Right atrium auricular region (tissue), 2 donors: ENCODE measurements at places on chromosomes 6 and 20.

DNA sequence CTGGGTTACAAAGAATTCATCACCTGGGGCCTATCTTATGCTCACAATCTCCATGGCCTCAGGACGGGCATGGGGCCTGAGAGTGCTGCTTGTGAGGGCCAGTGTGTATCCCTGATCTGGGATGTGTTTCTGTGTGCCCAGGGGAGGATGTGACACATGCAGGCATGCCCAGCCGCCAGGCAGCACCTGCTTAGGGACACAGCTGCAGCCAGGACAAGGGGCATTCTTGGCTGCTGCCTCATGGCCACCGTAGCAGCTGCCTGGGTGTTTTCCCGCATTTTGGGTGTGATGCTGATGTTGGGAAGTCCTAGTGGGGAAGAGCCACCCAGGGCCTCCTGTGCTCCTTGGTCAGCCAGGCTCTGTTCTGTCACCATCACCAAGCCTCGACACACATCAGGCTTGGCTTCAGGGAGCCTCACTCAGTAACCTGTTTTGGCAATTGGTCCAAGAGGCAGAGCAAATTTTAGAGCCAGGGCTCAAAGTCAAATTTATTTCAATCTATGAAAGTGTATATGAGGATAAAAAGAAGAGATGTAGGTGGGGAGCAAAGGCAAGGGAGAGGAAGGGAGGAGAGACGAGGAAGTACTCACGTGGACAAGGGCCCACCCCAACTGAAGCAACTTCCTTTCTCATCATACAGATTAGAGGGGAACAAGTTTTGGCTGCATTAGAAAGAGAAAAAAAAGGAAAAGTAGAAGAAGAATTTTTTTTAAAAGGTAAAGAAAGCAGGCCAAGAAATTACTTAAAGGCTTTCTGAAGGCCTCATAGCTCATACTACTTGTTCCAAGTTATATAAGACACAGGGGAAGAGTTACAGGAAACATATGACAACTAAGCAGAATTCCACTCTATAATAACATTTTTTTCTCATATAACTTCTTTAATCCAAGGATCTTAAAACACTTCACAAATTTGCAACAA lies 269.9 kb upstream of the SUPT3H start:
- DNase-seq, result no peak

- no peak for DNase-seq
Observed at GRCh38 chr6:135438907-135439535, 58.5 kb downstream of the AHI1 start.

GRCh38 chr6:84549917-84550316 lies 214.5 kb downstream of the TBX18 start:
- no peak for DNase-seq

- no peak for DNase-seq
Observed at GRCh38 chr6:159444056-159444760, 248.8 kb downstream of the SOD2 start.

DNA sequence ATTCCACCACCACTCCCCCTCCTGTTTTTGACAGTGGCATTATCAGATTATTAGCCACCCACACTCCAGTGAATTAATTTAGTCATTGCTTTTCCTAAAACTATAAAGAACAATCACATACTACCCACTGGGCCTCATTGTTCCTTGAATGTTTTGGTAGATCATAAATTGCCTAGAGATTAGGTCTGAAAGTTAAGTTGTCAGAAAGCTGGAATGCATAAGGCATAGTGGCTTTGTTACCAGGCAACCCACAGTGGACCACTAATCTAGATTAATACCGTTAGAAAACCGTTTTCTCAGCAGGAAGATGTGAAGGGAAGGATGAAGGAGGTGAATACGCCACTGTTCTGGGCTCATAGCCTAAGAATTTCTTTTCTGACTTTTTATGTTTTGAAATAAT lies 75.6 kb downstream of the SAMD3 start:
- DNase-seq, result no peak

GRCh38 chr6:137520520-137520919 lies 26.3 kb upstream of the OLIG3 start:
- no peak for DNase-seq

DNA sequence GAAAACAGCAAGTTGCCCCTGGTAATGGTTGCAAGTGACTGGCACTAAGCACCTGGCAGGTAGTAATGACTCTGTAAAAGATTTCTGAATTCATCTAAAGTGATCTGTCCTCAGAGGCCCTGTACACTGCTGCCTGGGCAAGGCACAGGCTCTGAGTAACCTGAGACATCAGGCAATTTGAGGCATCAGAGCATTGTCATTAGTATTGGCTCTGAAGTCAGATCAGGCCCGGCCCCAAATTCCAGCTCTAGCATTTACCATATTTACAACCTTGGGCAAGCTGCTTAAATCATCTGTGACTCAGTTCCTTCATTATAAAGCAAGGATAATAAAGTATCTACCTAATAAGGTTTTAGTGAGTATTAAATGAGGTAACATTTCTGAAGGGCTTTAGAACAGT lies 17.3 kb upstream of the TENT5A start:
- DNase-seq, result no peak

DNA sequence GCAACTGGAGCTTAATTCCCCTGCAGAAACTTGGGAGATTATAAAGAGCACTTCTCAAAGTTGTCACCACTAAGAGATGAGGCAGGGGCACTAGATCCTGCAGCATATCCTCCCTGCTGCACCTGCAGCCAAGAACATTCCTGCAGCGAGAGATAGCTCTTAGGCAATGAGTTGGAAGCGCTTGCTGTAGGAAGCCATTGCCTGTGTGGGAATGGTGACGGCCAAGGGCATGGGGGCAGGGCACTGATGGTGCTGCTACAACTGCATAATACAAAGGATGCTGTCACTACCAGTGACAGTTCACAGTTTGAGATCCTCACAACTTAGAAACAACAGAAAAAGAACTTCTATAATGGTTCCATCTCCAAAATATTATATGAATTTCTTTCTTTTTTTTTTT lies 89.9 kb downstream of the CDS2 start:
- no peak for DNase-seq

- no peak for DNase-seq
Observed at GRCh38 chr6:23561732-23562131, 564.3 kb upstream of the NRSN1 start.

DNA sequence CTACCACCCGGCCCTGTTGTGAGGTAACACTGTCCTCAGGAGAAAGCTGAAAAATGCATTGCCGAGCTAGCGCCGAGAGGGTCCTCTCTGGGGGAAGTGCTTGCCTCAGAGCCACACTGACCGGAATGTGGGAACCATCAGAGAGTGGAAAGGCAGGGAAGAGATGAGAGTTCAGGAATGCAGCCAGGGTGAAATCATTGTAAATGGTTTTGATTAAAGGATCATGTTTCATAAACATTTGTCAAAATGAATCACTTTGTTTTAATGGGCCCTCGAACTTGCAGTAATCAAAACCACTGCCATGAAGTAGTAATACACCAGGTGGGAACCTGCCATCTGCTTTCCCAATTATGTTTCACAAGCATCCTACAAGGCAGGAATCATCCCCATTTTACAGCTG lies 16.9 kb upstream of the IL17F start:
- no peak for DNase-seq

DNA sequence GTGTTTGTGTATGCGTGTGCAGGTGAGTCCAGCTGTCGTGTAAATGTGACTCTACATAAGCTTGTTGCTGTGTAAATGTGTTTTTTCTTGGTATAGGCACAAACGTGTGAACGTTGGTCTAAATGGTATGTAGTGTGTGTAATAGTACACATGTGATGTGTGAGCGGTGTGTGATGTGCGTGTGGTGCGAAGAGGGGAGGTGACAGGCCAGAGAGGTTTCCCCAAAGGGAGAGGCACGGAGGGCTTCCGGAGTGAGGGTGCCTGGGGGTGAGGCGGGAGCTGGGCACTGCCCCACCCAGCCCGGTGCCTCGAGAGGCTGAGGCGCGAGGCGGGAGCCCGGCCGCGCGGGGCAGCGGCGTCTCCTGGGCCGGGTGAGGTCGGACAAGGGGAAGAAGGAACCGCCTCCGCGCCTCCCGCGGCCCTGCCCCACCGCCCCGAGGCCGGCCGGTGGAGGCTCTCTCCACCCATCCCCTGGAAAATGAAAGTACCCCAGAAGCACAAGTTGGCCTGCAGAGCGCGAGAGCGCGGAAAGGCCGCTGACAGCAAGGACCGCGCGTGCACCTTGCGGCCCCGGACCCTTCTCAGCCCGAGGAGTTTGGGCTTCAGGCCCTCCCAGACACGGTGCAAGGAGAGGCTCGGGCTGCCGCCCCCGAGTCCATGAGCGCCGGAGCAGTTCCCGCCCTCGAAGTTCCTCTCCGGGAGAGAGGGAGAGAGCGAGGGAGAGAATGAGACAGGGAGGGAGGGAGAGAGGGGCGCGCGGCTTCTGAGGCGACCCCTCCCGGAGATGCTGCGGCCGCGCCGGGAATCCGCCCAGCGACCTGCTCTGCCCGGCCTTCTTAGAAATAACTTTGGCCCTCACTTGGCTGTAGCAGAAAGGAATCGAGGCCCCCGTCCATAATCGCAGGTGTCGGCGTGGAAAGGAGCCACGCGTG lies 43.2 kb upstream of the OSTM1 start:
- DNase-seq, result no peak

GRCh38 chr6:6283746-6284145 lies 36.7 kb downstream of the F13A1 start:
- no peak for DNase-seq

GRCh38 chr6:90586546-90586835 lies 381 bp downstream of the MAP3K7 start:
- no peak for DNase-seq

DNA sequence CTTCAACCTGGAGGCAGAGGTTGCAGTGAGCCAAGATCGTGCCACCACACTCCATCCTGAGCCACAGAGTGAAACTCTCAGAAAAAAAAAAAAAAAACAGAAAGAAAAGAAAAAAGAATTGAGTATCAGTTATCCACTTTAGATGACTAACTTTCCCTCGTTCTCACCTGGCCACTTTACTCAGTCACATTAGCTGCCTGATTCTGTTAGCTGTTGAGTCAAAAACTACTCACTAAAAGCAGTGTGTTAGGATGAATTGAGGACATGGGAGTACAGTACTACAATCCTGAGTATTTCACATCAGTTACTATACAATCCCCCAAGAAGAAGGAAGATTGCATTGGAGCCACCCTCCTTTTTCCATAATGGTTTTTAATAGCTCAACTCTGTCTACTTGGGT lies 114.6 kb downstream of the ADAT2 start:
- no peak for DNase-seq
